SK-N-SH (cell line): ENCODE measurements at places on chromosomes 16 and 17. TPM values are rescaled to one million over a fixed set of nuclear protein-coding genes. Genes with fewer than 3 reads are reported as not detected.

GRCh38 chr16:964356-965035 lies 6.3 kb downstream of the LMF1 start:
- no peak for DNase-seq

DNA sequence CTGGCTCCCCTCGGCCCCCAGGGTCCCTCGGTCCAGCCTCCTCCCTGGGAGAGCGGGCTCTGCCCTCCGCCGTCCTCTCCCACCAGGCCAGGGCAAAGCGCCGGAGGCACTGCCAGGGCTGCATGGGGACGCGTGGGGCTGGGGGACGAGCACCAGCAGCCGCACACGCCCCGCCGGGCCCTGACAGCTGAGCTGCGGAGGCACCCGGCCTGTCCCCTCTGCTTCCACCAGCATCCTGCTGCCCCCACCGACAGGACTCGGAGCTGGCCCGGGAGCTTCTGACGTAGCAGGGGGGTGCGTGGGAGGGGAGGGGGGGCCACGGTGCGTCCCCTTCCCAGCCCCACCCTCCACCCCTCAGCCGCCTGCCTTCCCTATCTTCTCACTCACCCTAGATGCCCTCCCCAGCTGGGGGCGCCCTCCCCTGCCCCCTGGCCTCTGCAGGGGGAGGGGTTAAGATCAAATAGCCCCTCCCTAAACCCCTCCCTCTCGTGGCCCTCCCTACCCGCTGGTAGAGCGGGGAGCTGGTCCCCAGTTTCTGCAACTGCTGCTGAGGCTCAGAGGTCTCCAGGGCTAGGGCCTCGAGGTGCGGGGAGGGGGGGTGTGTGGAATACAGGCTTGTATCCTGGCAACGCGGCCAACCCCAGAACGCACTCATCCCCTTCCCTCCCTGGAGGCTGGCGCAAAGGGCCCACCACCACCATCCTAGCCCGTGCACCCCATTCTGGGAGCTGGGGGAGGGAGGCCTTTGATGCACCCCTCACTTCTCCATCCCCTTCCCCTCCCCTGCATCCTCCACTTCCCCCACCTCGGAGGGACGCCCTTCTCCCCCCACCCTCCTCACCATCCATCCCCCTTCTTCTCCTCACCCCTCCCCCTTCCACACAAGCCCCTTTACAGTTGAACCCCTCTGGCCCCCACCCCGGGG lies 1.0 kb downstream of the SRCIN1 start:
- peak; percentile 69 for DNase-seq

DNA sequence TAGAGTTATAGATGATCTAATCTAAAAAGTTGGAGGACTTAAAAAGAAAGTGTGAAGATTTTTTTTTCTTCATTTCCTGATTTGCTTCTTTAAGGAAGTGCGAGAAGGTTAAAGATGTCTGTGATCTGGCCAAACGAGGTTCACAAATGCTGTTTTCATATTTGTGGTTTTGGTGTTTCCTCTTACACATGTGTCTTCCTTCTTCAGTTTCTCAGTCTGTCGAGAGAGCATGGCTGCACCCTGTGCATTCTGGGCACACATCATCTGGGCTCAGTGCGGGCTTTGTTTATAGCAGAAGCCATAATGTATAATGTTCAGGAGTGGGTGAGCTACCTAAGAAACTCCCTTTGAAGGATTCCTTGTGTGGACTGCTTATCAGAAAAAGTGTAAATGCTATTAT lies 260.4 kb upstream of the TBX2 start:
- no peak for DNase-seq

GRCh38 chr17:19296786-19297778 lies 59.9 kb downstream of the EPN2 start:
- no peak for DNase-seq

DNA sequence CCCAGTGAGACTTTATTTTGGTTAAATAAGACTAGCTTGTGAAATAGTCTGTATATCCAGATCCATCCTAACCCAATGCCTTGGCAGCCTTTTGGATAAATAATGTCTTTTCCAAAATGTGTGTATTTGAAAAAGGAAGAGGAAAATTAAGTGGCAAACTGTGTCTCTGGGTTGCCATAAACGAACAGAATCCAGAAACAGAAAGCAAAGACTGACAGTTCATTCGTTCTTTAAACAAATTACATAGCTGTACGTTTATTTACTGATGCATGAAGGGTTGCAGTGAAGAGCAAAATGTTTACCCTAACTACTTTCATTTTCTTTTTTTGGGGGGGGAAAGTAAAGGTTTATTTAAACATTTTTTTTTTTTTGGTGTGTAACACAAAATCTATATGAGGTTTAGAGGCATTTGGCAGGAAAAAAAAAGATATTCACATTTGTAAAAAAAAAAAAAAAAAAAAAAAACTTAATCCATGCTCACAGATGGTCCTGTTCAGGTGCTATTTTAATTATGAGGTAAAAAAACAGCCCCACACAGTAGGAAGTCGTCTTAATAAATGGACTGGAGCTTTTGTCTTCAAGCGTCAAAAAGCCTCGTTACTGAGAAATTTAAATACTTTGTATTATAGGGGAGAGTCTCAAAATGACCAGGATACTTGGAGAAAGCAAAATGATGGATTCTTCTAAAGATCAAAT lies 245.9 kb downstream of the FTO start:
- no peak for DNase-seq

- no peak for DNase-seq
These were observed 98.8 kb upstream of the METRNL start for GRCh38 chr17:82980632-82981031.

DNA sequence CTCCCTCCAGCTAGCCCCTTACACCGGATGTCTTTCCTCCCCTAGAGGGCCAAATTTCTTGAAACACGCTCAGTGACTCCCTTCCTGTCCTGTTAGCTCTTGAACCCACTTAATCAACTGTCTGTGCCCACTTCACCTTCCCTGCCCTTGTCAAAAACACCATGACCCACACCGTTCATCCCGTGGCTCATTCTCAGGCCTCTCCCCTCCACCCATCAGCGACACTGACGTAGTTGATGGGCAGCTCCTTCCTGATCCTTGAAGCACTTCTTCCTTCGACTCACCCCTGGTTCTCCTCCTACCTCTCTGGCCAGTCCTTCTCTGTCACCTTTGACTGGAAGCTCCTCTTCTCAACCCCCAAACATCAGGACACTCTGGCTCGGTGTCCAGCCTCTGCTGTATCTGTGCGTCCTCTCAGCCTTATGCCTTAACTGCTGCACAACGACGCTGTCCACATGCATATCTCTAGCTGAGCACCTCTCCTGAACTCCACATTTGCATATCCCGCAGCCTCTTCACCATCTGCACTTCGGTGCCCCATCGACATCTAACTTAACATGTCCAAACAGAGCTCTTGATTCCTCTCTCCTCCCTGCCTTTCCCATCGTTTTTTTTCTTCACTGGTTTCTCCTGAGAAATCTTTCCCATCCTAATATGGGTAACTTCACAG lies 39.3 kb upstream of the CCDC182 start:
- no peak for DNase-seq

DNA sequence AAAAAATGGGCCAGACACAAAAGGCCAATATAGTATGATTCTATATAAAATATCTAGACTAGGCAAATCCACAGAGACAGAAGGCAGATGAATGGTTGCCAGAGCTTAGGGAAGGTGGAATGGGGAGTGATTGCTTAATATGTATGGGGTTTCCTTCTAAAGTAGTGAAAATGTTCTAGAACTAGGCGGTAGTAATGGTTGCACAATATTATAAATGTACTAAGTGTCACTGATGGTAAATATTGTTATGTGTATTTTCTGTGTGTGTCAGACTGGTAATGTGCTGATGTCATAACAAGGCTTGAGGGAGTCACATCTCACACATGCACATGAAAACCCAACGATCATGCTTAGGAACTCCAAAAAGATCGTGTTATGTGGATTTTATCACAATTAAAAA lies 106.9 kb upstream of the SIAH1 start:
- DNase-seq = no peak

GRCh38 chr16:3946604-3947180 lies 66.2 kb upstream of the CREBBP start:
- DNase-seq = no peak

DNA sequence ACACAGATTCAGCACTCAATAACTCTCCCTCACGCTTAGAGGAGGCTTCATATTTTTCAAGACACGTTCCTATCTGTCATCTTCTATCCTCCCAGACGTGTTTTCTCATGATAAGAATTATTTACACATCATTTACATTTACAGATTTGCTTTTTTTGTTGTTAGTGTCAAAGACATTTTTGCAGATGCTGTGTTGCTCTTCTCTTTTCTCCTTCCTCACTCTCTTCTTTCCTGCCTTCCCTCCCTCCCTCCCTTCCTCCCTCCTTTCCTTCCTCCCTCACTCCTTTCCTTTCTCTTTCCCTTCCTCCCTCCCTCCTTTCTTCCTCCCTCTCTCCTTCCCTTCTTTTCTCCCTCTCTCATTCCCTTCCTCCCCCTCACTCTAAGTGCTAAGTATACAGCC lies 537.1 kb upstream of the HSBP1 start:
- no peak for DNase-seq

Gene RNF222
- not detected in 2 replicates for polyA plus RNA-seq

Gene C17orf100
- polyA plus RNA-seq = 2.6 and 2.7 TPM in 2 replicates

Gene MEFV
- 0.02 TPM in 1 of 2 replicates, not detected in the other for polyA plus RNA-seq

Gene JPH3
- 0.25 and 0.26 TPM in 2 replicates for polyA plus RNA-seq

Gene ACE
- polyA plus RNA-seq = 6.3 and 12.1 TPM in 2 replicates

Gene TBC1D3C
- not detected in 2 replicates for polyA plus RNA-seq

Gene PRR11
- 25.8 and 28.4 TPM in 2 replicates for polyA plus RNA-seq

Gene YBX2
- 0.36 and 0.54 TPM in 2 replicates for polyA plus RNA-seq
